ENCODE measurements at places on chromosomes 4 and X.

DNA sequence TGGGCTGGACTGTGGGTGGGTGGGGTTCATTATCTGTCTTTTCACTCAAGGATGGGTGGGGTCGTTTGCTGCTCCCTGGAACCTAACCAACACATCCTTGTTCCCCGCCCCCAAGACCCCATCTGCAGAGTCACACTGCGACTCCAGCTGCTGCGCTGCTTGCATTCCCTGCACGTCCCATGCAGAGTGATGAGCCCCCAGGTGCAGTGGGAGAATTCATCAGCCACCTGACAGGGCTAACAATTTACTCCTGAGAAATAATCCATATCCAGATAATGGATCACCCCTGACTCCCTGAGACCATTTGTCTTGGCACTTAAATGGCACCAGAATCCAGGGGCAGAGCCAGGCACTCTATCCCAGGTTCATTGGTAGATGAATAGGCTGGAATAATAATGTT lies 12.4 kb upstream of the ARHGAP36 start:
- DNase-seq, result no peak

GRCh38 chrX:122863067-122863466 lies 321.0 kb upstream of the GRIA3 start:
- DNase-seq, result no peak

- no peak for DNase-seq
Measured at GRCh38 chr4:123340381-123340701, 56.3 kb upstream of the SPRY1 start.

GRCh38 chrX:149717803-149718202 lies 5.9 kb downstream of the MAGEA11 start:
- DNase-seq, result no peak

- no peak for DNase-seq
Measured at GRCh38 chrX:15468036-15468435, 25.1 kb downstream of the PIR start.

Measured in T-helper 2 cell (primary cell).